Hypothalamus (tissue), 51 donors: ENCODE measurements at places on chromosomes 5 and 9.

GRCh38 chr9:16057541-16057940, 504.7 kb downstream of the CCDC171 start:
- DNase-seq: no peak

DNA sequence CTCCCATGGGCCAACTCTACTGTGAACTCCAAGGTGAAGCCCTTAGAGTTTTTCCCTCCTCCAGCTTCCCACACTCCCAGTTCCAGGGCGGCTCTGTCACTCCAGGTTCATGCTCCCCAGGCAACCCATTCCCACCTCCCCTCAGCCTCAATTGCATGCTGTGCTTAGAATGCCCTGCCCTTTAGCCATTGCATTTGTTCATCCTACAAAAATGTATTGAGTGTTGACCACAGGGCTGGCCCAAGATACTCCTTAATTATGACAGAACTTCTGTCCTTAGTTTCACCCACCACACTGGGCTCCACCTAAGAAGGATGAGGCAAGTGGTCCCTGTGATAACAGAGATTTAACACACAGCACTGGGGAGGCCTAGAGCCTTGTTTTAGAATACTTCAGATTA, 236.1 kb downstream of the ADAMTSL1 start:
- DNase-seq: no peak

DNA sequence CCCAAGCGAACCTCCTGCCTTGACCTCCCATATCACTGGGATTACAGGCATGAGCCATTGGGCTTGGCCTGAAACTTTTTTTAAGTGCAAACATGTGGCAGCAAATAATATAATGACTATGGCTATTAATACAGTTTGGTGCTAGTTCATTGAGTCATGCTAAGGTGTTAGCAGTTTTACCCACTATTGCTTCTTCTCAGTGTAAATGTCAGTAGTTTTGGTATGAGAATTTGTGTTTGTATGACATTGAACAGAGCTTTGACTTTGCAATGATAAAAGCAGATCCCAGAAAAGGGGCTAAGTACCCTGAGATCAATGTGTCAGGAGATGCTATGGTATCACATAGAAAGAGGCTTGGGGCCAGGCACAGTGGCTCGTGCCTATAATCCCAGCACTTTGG, 67.2 kb downstream of the WDR41 start:
- DNase-seq: no peak

- no peak for DNase-seq
Observed at GRCh38 chr9:34559624-34560455, 29.7 kb downstream of the CNTFR start.

DNA sequence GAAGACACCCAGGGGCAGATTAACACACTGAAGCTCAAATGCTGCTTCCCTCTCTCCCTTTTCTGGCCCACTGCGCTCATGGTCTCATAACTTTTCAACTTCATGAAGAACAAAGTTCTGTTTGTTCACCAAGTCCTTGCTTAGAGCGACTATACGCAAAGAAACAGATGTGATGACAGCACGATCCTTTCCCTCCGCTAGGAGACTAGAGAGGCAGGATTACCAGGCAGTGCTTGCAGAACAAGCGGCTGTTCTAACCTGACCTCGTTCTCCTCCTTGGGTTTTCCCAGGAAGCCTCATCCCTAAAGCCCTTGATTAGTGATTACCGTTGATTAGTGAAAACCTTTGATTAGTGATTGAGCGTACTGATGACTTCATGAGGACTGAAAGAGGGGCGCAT, 649.9 kb downstream of the IRX1 start:
- DNase-seq: no peak

DNA sequence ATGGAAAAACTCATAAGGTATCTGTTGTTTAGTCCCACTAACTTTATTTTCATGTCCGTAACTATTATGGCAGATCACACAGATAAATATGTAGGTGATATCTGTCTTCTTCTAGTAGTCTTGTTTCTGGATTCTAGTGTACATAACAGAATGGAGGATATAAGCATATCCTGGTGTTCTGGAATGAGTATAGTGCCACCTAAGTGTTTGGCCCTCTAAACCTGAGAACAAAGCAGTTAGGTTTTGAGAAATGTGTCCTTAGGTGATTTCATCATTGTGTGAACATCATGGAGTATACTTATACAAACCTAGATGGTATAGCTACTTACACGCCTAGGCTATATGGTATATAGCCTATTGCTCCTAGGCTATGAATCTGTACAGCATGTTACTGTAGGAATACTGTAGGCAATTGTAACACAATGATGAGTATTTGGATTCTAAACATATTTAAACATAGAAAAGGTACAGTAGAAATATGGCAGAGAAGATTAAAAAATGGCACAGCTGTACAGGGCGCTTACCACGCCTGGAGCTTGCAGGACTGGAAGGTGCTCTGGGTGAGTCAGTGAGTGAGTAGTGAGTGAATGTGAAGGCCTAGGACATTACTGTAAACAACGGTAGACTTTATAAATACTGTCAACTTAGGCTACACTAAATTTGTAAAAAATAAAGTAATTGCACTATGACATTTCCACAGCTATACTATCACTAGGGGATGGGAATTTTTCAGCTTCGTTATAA, 150.3 kb upstream of the SLC24A2 start:
- no peak for DNase-seq

GRCh38 chr5:171861381-171861780, 75.8 kb downstream of the SMIM23 start:
- no peak for DNase-seq

- DNase-seq: no peak
Observed at GRCh38 chr5:24831989-24832388, 187.2 kb upstream of the CDH10 start.
